ENCODE measurements at places on chromosomes 3 and 15. TPM values are rescaled to one million over a fixed set of nuclear protein-coding genes. Genes with fewer than 3 reads are reported as not detected.

DNA sequence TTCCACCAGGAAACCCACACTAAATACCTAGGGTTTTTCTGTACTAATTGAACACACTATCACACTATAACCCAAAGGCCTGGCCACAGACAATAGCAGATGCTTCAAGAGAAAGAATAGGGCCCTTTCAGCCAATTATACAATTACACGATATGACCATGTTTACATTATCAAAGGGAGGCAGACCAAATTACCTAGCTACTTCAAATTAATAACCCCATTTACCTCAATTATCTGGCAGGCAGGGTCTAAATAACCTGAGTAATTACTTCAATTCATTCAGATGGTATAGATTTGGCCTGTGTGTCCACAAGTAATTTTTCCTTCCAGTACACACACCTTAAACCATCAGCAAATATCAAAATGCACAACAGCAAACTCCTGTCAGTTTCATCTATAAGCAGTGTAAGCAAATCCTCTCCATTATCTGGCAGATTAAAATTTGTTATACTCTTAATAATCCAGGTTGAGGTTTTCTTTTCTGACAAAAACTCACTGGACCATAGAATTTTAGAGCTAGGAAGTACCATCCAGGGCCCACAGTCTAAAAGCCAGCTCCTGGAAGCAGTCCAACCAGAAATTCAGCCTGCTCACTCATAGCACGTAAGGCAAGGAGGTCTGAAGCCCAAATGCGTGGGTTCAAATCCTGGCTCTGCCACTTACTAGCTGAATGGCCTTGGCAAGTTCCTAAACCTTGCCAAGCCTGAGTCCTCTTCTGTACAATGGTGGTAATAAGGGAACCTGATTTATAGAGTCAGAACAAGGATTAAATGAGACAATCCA is 51.8 kb downstream of the RFTN1 start:
- DNase-seq: no peak

- DNase-seq: no peak
Observed at GRCh38 chr3:58337190-58337589, 4.5 kb downstream of the PXK start.

DNA sequence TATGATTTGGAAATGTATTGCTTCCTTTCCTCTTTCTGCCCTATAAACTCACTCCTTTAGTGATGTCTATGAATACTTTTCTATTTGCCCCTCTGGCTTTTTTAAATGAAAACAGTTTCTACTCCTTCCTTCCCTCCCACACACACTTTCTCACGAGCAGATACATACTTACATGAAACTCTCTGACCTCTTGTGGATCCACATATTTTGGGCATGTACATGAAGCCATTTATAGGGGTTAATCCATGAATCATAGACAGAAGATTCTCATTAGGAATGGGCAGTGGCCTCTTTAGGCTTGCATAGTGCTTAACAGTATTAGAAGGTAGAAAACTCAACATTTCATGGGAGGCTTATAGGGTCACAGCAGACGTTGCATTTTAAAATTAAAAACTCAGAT is 24.8 kb downstream of the ANAPC13 start:
- no peak for DNase-seq

GRCh38 chr3:47323431-47324277 is 40.9 kb downstream of the KLHL18 start:
- DNase-seq: no peak

- DNase-seq: no peak
Observed at GRCh38 chr3:10950476-10951294, 41.9 kb upstream of the SLC6A1 start.

DNA sequence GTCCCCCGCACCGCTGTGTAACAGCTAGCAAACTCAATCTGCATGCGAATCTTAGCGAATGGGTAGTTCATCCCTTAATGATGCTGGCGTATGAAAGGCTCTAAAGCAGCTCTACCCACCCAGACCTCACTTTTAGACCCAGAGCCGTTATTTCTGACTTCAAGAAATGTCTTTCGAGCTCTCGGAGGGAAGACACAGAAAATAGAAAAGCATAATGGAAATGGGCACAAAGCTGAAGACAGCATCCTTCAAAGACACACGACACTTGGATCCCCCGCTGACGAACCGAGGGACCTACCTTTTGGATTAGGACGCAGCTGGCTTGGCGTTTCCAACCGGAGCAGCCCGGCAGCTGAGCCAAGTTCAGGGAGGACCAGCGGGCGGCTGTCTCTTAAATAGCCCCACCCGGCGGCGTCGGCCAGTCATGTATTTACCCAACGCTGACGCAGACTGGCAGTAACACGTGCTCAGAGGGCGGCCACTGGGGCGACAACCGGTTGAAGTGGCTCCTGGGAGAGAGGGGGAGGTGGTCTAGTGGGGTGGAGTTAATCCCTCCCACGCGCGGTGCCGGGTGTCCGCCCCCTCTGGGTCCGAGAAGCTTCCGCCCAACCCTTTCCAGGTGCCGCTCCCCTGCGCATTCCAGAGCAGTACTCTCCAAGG is 1.5 kb downstream of the CCK start:
- DNase-seq: peak; percentile 9

GRCh38 chr3:108342837-108343486 is 46.6 kb downstream of the HHLA2 start:
- DNase-seq: no peak

Gene CPA3
- total RNA-seq: 59.7 TPM

Gene LCTL
- not detected for total RNA-seq
